NCI-H146 (cell line): ENCODE measurements at places on chromosomes 16 and 17.

DNA sequence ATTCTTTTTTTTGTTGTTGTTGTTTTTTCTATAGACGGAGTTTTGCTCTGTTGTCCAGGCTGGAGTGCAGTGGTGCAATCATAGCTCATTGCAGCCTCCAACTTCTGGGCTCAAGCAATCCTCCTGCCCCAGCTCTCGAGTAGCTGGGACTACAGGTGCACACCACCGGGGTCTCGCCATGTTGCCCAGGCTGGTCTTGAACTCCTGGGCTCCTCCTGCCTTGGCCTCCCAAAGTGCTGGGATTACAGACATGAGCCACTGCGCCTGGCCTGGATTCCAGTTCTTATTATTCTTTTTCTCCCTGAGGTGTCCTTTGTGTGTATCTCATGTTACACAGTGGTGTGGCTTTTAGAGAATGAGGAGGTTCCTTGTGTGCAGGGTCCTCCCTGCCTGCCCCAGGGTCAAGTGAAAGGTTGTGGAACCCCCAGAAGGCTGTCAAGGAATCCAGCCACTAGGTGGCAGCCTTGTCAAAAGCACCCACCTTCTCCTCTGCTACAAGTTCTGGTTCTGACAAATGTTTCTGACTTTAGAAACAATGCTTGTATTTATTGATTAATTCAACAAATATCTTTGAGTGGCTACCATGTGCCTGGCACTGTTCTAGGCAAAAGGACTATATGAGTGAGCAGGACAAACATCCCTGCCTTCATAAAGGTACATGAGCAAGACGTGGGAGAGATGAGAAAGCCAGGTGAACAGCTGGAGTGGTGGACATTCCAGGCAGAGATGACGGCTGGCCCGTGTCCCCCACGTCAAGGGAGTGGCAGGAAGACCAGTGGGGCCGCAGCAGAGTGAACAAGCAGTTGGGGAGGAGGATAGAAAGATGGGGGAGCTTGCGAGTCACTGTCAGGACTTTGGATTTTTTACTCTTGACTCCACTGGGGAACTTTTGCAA lies 112.4 kb downstream of the SPECC1 start:
- DNase-seq, result peak; percentile 50

GRCh38 chr16:11328172-11329070 lies 16.8 kb upstream of the RMI2 start:
- DNase-seq, result no peak

DNA sequence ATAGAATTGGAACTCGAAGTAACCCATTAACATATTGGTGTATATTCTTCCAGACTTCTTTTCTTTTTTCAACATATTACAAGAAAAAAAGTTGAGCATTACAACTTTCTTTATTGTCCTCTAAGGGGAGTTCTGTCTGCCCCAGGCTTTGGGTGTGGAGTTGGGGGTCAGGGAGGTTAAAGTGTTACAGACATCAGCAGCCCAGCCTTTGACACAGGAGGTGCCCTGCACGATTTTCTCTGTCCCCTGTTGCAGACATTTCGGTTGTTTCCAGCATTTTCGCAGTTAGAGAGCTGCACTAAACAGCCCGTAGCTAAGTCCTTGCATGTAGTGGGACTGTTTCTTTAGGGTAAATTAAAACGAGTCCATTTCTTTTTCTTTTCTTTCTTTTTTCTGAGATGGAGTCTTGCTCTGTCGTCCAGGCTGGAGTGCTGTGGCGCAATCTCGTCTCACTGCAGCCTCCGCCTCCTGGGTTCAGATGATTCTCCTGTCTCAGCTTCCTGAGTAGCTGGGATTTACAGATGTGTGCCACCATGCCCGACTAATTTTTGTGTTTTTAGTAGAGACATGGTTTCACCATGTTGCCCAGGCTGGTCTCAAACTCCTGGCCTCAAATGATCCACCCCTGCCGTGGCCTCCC lies 13.4 kb upstream of the ADCY7 start:
- no peak for DNase-seq

- DNase-seq, result no peak
Observed at GRCh38 chr17:72193391-72194106, 72.7 kb downstream of the SOX9 start.

- peak; percentile 33 for DNase-seq
Observed at GRCh38 chr17:74361230-74362068, at the start of gene BTBD17. Gene BTBD17, minus strand, starts transcription at chr17:74361868. Its CDS starts 49 bp downstream, at chr17:74361819.

DNA sequence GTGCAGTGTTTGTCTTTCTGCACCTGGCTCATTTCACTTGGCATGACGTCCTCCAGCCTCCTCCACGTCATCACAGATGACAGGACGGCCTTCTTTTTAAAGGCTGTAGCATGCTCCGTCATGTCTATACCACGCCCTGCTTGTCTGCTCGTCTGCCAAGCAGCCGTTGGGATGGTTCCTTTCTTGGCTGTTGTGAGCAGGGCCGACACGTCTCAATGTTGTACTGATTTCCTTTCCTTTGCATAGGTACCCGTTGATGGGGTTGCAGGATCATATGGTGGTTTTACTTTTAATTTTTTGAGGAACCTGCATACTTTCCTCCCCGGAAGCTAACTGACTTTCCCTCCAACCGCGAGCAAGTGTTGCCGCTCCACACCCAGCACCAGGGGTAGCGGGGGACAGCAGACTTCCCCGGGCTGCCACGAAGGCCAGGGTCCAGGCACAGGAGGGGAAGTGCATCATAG lies 212.2 kb upstream of the ZNF469 start:
- no peak for DNase-seq

GRCh38 chr16:55661941-55662643 lies 6.3 kb downstream of the SLC6A2 start:
- DNase-seq, result no peak

DNA sequence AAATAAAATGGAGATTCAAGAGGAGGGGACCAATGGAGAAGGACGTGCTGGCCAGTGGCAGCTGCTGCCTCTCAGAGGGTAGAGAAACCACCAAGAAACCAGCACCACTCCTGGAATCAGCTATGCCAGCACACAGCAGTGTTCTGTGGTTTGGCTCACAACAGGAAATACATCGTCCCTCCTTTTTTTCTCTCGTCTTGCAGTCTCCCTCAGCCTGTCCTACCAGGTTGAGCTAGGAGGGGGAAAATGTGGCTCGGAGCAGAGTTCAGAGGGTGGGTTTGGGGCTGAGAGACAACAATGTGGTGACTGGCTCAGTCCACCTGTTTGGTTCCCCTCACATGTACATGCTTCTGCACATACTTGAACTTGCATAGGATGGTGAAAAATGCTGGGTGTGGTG lies 19.9 kb upstream of the SLC16A5 start:
- DNase-seq, result no peak

- no peak for DNase-seq
Observed at GRCh38 chr17:60318326-60318725, 73.6 kb downstream of the USP32 start.

DNA sequence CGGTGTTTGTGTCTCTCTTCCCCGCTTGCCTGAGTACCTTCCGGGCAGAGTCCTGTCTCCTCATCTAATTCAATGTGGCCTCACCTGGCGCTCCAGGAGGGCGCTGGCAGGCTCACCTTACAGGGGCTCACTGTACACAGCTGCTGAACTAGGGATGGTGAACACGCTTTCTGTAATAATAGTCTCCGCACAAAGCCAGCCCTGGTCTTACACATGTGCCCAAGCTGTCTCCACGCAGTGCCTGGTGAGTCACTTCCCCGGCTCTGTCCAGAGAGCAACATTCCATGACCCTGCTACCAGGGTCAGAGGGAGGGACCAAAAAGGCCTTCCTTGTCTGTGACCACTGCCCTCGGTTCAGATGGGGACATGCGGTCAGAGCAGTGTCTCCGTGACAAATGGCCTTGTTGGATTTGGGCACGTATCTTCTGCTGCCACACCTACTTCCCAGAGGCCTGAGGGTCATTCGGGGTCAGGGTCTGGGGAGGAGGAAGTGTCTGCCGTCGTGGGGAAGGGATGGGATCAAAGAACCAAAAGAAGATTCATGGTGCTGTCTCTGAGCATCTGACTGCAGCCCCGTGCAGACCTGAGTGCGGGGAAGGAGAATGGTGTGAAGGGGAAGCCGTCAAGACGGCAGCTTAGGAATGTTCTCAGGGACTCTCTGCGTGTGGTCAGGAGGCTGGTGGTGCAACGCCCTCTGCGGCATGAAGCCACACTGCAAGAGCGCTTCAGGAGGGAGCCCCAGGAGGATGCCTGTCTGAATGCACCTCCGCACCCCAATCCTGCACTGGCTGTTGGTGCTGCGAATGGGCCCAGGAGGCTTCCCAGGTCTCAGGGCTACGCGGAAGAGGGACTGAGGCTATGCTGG lies 68.8 kb downstream of the IL21R start:
- no peak for DNase-seq

GRCh38 chr17:83058266-83058798 lies 21.1 kb upstream of the METRNL start:
- no peak for DNase-seq

DNA sequence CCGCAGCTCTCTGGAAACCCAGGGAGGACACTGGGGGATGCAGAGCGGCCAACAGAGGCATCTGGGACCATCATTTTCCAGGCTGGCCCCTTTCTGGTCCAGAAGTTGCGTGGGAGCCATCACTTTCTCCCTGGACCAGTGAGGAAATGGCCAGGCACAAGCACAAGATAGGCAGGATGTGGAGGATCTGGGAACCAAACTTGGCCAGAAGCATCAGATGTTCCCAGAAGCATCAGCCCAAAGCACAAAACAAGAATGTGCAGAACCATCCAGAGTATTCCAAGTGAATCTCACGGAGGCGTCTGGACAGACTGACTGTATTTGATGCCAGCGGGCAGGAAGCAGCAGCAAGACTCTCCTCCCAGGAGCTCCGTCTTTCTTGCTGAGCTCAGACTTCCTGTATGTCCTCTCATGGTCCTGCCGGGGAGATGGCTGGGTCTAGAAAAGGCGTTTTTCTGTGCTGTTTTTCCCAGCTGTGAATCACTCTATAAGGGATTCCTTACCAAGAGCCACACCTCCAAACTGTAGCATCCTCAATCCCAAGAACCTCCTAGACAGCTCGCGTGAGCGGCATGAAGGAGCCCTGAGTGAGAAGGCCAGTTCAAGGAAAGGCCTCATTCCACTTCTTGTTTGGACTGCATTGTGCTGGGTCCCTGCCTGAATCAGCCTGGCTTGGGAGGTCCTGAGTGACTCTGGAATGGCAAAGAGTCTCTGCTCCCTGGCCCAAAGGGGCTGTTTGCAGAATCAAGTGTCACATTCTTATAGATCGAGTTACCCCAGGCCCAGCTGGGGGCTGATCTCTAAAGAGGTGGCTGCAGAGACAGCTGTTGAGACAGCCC lies 49.5 kb upstream of the MTSS2 start:
- DNase-seq, result no peak

DNA sequence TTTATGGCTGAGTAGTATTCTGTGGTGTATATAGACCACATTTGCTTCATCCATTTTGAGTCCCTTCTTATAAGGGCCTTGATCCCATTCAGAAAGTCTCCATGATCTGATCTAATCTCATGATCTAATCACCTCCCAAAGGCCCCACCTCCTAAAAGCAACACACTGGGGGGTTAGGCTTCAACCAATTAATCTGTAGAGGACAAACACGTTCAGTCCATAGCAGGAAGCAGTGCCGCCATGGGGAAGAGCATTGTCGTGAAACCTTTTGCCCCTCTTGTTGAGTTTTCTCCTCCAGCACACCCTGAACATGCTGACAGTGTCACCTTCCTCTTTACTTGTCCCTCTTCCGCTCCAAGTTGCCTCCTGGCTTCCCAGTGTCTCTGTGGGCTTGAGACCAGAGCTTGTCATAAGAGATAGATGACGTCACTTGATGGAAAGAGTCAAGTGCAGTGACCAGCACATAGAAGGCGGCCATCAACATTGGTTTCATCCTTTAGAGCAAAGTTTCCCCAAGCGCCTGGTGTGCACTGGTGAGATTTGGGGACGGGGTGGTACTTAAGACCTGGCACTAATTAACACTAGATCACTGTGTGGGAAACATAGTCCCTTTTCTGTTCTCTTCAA lies 74.1 kb downstream of the PRKCB start:
- no peak for DNase-seq

- DNase-seq, result peak; percentile 15
Observed at GRCh38 chr17:80805032-80805751, 186.4 kb upstream of the CHMP6 start.

GRCh38 chr17:34616148-34616547 lies 36.8 kb downstream of the TMEM132E start:
- no peak for DNase-seq

DNA sequence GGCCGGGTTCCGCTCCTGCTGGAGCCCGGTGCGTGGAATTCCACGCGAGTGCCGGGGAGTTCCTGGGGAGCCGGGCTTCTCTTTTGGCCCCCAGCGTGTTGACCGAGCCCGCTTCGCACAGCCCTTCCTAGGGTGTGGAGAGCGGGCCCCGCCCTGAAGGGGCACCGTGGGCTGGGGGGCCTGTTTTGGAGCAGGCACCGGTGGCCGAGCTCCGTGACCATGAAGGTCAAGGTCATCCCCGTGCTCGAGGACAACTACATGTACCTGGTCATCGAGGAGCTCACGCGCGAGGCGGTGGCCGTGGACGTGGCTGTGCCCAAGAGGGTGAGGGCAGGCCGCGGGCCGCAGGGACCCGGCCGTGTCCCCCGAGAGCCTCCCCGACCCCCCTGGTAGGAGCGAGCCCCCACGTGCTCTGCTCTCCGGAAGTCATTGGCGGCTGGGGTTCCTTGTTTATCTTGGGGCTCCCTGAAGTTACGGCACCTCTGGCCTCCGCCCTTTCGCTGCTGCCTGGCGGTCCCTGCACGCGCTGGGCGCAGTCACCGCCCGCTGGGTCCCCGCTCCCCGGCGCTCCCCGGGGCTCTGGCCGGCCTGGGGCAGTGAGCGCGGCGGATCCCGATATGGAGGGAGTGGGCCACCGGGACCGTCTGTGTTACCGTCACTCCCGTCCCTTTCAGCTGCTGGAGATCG lies 528 bp downstream of the HAGHL start:
- DNase-seq, result peak; percentile 37

GRCh38 chr17:6930749-6931148 lies 65.1 kb upstream of the ALOX12 start:
- DNase-seq, result no peak

DNA sequence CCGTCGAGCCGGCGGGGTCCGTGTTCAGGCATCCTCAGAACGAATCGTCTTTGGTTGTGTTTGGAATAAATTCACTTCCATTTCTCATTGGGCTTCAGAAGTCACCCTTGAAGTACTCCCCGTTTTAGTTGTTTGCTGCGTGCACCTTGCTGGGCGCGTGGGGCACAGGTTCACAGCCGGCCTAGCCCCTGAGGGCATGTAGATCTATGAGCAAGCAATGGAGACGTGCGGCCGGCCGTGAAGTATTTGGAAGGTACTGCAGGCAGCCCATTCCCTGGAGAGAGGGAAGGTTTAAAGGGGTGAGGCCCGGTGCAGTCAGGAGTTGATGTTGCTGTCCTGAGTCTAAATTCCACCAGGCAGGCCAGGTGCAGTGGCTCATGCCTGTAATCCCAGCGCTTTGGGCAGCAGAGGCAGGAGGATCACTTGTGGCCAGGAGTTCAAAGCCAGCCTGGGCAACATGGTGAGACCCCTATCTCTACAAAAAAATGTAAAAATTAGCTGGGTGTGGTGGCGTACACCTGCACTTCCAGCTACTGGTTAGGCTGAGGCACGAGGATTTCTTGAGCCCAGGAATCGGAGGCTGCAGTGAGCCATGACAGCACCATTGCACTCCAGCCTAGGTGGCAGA lies 714 bp downstream of the ACSF3 start:
- peak; percentile 17 for DNase-seq

- no peak for DNase-seq
Observed at GRCh38 chr16:86991679-86992078, 325.5 kb downstream of the C16orf95 start.
